ENCODE measurements at places on chromosomes 2 and 18.

DNA sequence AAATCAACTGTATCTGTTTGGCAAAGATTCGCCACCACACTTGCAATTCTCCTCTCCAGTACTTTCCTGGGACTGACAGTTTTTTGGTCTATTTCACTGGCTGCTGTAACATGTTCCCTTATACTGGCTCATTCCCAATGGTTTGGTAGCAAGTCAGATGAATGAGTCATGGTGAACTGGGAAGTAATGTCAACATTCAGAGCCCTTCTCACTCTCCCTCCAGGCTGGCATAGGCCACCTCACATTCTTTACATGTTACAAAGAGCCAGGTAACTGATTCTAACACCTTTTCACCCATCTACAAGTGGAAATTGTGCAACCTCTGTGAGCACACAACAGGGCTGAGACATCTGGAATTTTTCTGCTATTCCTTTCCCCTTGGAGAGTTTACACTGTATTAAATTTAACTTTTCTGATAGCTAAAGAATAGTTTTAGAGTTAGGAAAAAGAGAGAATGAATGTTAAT, 111.3 kb upstream of the TLK1 start:
- DNase-seq: no peak

GRCh38 chr2:9844576-9844975, 1.3 kb downstream of the TAF1B start:
- peak; percentile 31 for DNase-seq

DNA sequence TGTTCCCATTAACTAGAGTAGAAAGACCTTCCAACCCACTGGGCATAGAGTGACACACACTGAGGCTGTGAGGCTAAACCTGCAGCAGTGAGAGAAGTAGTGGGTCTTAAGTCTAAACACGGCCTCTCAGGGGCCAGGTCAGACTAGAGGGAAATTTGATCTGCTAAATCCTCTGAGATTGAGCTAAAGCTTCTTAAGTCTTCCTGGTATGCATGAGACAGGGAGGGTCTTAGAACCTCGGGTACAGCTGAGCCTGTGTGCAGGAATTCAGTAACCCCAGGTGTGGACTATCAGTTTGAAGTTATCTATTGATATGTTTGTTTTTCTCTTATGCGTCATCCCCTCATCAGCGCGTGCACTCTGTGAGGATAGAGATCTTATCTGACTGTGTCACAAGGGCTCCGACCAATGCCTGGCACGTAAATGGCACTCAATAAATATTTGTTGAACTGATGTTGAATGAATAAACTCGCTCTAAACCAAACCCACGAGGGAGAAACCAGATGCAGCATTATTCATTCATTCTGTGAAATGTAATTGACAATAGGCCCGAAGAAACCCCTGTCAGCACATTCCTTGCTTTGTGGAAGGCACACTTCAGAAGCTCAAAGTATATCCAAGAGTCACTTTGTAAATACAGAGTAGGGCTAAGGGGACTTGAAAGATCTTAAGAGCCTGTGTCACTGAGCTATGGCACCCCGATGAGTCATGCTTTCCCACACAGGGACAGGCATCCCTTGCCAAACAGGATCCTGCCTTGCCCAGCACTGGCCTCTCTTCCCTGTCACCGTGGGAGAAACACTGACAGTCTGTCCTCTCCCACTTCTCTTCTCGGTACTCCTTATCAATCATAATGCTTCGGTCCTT, 21.7 kb upstream of the RAB10 start:
- no peak for DNase-seq

DNA sequence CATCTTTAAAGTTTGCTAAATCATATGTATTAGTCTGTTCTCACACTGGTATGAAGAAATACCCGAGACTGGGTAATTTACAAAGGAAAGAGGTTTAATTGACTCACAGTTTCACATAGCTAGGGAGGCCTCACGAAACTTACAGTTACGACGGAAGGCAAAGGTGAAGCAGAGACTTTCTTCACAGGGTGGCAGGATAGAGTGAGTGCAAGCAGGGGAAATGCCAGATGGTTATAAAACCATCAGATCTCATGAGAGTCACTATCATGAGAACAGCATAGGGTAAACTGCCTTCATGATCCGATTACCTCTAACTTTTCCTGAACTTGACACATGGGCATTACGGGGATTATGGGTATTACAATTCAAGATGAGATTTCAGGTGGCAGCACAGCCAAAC, 1075.2 kb upstream of the NRXN1 start:
- no peak for DNase-seq

GRCh38 chr18:22286585-22286984, 117.2 kb downstream of the GATA6 start:
- no peak for DNase-seq
